Stimulated activated naive CD4-positive, alpha-beta T cell treated with Interleukin-2 at 50 U/mL for 16 hours (primary cell): ENCODE measurements at places on chromosomes 7 and 10.

DNA sequence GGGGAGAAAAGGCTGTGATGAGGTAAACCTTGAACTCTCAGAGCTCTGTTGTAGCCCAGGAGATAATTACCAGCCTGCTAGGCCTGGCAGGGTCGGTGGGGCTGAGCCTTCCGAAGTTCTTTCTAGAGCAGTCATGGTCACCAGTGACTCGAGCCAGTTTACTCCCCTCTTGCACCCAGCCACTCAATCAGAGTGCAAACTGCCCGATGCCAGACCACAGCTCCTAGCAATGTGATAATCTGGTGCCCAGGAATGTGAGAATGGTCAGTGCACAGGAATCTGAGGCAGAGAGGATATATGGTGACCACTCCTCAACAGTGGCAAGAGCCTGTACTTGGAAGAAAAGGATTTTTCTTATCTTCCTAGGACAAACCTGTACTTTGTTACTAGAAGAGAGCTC, 46.4 kb upstream of the KMT2E start:
- DNase-seq = no peak

- no peak for DNase-seq
These were observed 199.0 kb downstream of the HTR7 start for GRCh38 chr10:90658791-90659190.

DNA sequence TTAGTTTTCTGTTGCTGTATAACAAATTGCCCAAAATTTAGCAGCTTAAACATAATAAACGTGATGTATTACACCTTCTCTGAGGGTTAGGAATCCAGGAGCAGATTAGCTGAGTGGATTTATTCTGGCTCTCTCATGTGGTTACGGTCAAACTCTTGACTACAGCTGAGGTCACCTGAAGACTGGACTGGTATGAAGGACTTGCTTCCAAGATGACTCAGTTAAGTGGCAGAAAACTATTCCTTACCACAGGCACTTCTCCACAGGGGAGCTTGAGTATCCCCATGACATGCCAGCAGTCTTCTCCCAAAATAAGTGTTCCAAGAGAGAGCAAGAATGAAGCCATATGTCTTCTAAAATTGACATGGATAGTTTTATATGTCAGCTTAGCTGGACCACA, 957.2 kb upstream of the GHITM start:
- no peak for DNase-seq

- DNase-seq = no peak
These were observed 1.1 kb downstream of the MRPS24 start for GRCh38 chr7:43868181-43868580.

DNA sequence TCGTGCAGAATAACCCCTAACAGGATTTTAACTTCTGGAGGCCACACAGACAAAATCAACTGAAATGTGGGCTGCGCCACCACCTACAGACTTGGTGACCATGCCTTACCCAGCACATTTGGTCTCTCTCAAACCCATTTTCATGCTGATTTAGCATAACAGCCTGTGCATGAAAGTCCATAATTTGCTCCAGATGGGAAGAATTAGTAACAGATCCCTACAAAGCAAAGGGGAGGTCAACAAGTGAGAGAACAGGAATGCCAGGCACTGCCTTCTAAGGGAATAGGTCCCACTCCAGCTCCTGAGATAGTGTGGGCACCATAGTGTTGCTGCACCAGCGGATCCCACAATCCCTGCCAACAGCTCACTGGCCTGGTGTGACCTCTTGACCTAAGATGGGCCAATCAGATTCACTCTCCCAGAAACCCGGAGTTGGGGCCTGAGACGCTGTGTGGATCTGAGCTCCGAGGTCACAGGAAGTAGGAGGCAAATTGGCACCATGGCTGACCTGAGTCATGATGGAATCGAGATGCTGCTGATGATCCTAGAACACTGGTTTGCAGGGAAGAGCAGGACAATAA, 32.4 kb downstream of the SLIT1 start:
- no peak for DNase-seq

- DNase-seq = no peak
These were observed 587.8 kb upstream of the MKI67 start for GRCh38 chr10:128713874-128714570.

DNA sequence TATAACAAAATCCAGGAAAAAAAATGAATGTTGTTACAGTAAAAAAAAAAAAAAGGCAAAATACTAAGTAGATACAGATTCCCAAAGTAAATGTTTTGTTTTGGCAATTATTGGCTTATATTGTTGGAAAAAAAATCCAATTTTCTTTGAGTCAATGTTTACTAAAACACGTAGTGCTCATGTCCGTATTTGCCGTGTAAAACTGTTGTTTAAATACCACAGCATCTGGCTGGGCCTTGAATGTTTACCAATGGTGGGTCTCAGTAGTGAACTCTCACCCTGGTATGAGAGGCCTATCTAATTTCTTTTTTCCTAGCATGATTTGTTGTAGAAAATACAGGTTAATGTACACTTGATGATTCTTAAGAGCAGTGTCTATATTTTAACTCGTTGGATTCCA, 41.4 kb upstream of the SLC26A5 start:
- DNase-seq = no peak

DNA sequence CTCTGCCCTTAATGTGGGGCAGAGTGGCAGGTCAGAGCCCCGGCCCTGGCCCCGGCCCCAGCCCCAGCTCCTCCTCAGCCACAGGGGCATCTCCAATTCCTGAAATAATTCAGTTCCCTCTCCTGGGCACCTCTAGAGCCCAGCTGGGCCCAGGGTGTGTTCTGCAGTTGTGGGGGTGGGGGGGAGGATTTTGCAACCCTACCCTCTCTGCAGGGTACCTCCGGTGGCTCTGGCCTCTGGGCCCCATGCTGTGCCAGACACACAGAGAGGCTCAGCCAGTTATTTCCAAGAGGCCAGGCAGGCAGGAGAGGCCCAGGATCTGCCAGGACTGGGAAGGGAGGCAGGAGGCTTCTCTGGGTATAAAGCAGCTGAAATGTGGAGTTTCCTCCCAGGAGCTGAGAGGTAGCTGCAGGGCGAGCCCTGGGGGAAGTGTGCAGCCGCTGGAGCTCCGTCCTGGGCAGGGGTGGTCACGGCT, 47.9 kb downstream of the PWWP2B start:
- no peak for DNase-seq
